ENCODE measurements at places on chromosomes 2 and 18. TPM values are rescaled to one million over a fixed set of nuclear protein-coding genes. Genes with fewer than 3 reads are reported as not detected.

DNA sequence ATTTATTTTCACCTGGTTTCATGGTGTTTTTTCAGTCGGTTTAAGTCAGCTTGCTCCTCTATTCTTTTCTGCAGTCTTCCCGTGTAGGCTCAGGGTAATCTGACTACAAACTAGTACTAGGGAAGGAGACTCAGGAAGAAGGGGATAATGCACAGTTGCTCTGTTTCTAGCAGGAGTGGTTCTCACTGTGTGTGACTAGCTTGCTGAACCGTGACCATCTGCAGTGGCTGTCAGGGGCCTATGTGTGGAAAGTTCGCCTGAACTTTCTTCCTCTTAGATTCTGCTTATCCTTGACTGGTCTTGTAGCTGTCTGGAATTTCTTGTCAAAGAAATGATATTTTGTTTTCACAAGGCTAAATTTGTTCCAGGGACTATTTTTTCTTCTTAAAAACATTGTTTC is 46.3 kb upstream of the AQP4 start:
- no peak for DNase-seq

GRCh38 chr2:74834792-74835755 is 1.1 kb downstream of the HK2 start:
- DNase-seq: peak; percentile 95

GRCh38 chr18:7904529-7904928 is 337.4 kb downstream of the PTPRM start:
- DNase-seq: no peak

DNA sequence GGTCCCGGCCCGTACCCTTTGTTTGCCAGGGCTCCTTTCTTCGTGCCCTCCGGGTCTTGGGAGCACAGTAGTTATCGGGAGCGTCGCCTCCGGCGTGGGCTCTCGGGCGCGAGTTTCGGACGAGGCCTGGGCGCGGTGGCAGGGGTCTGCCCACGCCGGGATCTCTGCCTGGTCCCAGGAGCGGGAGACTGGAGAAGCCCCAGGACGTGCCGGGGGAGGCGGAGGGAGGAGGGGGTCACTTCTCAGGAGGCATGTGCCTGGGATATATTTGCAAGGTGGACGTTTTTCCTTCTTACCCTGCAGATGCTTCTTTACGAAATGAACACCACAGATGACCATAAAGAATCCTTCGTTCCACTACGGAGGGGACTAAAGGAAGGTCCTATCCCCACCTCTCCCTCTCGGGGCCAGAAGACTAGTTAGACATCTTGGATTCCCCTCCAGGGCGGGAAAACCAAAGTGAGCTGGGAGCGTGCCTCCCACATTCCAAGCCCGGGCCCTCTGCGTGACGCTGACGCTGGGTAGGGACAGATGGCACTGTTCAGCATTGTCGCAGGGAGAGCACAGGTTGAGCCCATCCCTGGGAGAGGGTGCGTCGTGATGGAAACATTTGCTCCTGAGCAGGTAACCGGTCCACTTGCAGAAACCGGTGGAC is 483 bp upstream of the FHL2 start:
- DNase-seq: peak; percentile 45

DNA sequence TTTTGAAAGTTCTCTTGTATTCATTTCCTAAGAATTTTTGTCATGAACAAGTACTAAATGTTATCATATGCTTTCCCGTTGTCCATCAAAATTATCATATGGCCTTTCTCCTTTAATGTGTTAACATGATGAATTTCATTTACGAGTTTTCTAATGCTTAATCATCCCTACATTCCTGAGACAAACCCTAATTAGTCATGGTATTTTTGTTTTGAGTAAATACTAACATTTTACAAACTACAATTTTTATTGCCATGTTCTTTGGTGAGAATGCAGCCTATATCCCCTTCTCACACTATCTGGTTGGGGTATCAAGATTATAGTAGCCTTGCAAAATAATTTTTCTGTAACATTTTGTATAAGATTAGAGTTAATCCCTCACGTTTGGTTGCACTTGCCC is 14.5 kb downstream of the SMAD2 start:
- DNase-seq: no peak

DNA sequence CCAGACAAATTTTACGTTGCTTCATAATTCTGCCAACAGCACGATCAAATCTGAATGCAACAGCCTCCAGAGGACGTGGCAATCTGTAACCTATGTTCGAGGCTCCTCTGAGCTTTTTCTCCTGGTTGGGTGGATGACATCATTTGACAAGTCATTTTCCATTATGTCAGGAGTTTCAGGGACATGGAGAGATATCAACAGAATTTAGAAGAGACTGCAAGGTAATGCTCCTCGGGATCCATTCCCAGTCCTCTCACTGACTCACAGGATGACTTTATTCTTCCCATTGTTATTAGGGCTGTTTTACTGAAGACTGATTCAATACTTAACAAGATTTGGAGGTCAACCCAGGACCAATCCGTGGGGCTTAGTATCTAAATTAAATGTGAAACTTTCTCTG is 72.5 kb upstream of the RNF152 start:
- DNase-seq: no peak

GRCh38 chr18:57627488-57627887 is 5.9 kb upstream of the NARS1 start:
- no peak for DNase-seq

GRCh38 chr2:227415538-227416424 is 28.0 kb upstream of the SCYGR1 start:
- DNase-seq: no peak

DNA sequence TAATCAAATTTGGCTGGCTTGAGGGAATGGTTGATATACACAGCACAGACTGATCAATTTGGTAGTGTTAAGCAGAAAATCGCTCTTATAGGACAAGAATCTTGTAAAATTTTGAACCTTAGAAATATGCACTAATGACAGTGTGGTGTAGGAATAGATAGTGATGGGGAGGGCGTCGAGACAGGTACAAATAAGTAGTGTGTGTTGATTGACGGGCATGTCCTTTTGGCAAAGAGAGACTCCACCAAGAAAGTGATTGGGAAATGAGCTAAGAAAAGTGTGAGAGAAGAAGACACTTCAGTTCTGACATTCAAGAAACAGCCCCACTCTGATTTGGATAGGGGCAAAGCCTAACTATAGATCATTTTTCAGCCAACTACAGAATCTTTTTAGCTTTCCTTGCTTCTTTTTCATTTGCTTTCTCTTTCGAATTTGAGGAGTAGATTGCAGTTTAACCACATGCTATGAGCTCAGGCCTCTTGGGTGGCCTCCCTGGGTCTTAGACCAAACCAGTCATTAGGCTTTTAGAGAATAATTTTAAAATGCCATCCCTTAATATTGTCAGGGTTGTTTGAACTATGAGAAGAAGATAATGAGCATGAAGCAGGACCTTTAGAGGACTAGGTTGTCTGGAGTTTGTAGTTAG is 127.1 kb downstream of the CERS6 start:
- DNase-seq: no peak

- no peak for DNase-seq
Measured at GRCh38 chr2:29420999-29421782, 306.0 kb downstream of the CLIP4 start.

DNA sequence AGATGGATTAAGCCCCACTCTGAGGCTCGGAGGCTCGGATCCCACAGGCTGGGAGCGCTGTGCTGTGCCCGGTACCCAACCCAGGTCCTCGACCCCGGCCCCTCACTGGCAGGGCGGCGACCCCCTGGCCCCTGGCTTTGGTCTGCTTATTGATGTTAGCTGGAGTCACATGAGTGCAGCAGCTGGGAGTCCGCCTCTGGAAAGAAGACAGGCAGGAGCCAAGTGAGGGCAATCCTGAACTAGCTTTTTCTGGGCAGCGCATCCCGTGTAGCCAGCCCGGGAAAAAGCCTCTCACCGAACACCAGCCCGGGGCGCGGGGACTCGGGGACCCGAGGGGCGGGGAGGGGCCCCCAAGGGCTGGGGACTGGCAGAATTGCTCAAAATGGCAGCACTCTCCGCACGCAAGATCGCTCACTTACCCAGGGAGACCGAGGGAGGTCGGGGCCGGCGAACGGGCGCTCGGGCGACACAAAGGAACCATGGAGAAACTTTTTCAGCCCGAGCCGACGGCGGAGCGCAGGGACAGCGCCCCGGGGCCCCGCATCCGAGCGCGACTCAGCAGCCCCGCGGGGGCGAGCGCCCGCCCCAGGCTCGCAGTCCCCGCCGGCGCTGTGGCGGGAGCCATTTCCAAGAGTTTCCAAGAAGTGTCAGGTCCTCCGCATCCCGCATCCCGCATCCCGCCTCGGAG is 567 bp downstream of the TMEM200C start:
- peak; percentile 84 for DNase-seq

CAMKMT gene
- total RNA-seq: 17.4 TPM

MFSD2B gene
- 0.21 TPM for total RNA-seq

LRATD1 gene
- 1.3 TPM for total RNA-seq

IL36RN gene
- not detected for total RNA-seq

LOXHD1 gene
- total RNA-seq: 0.07 TPM

SULT1C3 gene
- total RNA-seq: not detected

ZBTB7C gene
- total RNA-seq: 0.38 TPM

MAPK4 gene
- total RNA-seq: 2.2 TPM

ZNG1B gene
- 24.1 TPM for total RNA-seq

EMX1 gene
- total RNA-seq: 0.28 TPM

EFR3B gene
- 3.3 TPM for total RNA-seq

DHRS9 gene
- not detected for total RNA-seq

CLHC1 gene
- total RNA-seq: 8.9 TPM

PSD4 gene
- 1.5 TPM for total RNA-seq

All from H7 (cell line).